ENCODE measurements at places on chromosomes 7 and 10.

- DNase-seq, result no peak
These were observed 994 bp upstream of the CYP51A1 start for GRCh38 chr7:92135052-92135889.

DNA sequence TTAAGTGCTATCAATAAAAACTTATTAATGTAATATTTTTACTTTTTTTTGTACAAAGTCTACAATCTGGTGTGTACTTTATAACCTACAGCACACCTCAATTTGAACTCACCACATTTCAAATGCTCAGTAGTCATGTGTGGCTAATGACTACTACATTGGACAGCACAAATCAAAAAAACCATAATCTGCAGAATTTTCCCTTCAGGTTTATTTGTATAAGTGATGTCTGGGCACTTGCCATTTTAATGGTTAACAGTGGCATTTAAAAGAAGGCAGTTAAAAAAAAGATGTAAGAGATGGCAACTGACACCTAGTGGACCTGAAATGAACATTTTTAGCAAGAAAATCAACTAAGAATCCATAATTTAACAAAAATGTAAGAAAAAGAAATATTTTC, 124.6 kb upstream of the NRBF2 start:
- DNase-seq, result no peak

DNA sequence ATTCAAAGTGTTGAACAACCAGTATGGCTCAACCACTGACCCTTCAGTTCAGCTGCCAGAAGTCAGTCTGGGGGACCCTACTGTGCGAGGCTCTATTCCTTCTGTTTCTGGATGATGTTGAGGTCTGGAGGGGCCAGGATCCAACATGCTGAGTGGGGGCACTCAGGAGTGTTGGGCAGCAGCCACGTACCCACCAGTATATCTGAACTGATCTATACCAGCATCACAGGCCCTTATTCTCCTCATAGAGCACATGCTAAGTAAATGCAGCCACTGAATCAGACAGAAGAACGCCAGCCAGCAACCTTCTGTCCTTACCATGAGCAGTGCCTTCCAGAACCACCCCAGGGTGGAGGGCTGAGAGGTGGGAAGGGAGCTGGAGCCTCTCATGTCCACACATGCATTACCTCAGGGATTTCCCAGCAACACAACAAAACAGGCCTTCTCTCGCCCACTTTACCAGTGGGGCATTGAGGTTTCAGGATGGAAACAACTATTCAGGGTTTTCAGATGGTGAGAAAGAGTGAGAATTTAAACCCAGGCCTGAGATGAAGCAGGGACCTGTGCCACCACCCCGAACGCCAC, 6.8 kb upstream of the MSMB start:
- DNase-seq, result no peak

DNA sequence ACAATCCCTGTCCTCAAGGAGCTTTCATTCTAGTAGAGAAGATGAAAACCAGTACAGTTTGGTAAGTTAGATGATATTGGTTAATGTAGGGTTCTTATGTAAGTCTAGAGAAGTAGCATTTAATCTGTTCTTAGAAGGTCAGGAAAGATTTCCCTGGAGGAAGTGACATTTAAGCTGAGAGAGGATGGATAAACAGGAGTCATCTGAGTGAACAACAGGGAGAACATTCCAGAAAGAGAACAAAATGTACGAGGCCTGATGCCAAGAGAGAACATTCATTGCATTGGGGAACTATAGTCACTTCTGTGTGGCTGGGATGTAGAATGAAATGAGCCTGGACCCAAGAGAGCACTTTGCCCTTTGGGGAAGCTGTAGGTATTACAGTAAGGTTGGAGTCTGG, 88.0 kb downstream of the CFTR start:
- no peak for DNase-seq

DNA sequence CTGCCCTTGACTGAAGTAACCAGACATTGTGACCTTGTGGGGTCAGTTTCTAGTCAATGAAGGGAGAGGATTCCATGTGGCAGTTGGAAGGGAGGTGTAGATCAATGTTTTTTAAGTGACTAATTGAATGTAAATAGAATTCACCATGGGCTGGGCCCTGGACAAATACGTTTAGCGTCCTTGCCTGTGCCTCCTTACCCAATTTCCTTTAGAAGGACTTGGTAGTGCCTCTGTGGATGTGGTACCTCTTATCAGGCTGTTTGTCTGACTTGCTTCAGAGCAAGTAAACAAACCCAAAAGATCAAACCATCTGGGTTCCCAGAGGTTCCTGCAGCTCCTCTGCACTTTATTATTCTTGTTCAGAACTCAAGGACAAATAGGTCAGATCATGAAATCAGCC, 4.3 kb upstream of the KAT6B start:
- DNase-seq, result no peak

- no peak for DNase-seq
These were observed 65.7 kb upstream of the STRIP2 start for GRCh38 chr7:129368389-129368986.

- DNase-seq, result no peak
These were observed 35.5 kb upstream of the DGKI start for GRCh38 chr7:137882261-137882668.

GRCh38 chr7:106421181-106421762, 136.5 kb upstream of the NAMPT start:
- DNase-seq, result peak; percentile 81

DNA sequence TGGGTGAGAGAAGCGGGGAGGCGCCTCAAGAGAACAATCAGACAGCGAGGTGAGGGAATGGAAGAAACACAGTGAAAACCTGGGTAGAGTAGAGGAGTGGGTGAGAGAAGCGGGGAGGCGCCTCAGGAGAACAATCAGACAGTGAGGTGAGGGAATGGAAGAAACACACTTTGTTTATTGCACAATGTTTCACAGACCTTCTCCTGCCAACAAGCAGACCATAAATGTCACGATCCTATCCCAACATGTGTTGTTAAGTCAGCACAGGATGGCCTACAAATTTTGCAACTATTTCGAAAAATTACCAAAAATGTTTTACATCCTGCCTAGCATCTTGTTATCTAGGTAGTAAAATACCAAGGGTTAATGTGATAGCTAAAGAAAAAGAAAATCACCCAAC, 115.3 kb downstream of the JAZF1 start:
- DNase-seq, result no peak

DNA sequence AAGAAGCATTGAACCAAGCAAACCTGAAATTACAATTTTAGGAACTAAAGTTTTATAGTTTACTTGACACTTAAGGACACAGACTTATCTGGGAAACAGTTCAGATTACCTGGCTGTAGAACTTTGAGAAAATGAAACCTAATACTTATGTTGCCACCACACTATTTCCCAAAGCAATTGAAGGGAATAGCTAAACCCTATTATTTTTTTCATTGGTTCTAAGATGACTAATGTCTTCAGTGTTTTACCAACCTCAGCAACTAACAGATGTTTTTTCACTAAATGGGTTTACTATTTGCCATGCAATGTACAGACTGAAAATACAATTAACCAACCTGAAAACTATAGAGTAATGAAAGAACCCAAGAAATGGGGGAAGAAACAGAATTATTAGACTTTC, 689.6 kb downstream of the SORCS1 start:
- DNase-seq, result no peak

DNA sequence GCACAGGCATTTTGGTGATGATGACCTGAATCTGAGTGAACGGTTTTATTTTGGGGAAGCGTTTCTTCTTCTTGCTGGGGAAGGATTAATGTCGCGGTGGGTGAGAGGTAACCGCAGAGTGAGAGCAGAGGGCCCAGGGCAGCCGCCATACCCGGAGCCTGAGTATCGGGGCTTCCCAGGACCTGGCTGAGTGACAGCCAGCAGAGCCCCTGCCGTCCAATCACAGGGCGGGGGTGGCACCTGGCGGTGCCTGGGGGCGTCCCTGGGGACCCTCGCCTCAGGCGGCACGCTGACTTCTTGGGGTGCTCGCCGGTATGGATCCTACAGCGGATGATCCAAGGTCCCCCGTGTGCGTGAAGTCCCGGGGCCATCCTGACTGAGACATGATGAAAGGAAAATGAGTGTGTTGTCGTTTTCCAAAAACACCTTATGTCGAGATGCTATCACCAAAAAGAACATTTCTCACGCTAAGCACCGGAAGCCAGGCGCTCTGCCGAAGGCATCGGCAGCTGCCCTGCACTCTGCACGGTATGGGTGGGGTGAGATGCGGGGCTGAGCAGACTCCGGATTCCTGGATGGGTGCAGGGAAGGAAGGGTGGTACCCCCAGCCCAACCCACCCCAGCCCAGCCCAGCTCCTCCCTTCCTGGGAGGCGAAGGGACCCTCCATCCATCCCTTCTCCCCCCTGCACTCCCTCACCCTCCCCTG, 227.9 kb upstream of the SHH start:
- DNase-seq, result no peak

- no peak for DNase-seq
These were observed 7.5 kb downstream of the AGK start for GRCh38 chr7:141558544-141559183.

- DNase-seq, result no peak
These were observed 10.1 kb downstream of the SLC25A16 start for GRCh38 chr10:68517188-68517587.

GRCh38 chr7:15288741-15289140, 273.1 kb downstream of the AGMO start:
- DNase-seq, result no peak

DNA sequence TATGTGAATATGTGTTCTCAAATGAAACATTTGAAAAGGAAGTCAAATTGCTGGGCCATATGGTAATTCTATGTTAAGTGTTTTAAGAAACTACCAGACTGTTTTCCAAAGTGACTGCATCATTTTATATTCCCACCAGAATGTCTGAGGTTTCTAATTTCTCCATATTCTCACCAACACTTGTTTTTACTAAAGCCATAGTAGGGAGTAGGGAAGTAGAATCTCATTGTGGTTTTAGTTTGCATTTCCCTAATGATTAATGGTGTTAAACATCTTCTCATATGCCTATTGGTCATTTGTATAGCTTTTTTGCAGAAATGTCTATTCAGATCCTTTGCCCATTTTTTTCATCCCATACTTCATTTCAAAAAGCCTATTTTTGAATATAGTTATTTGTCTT, 9.1 kb upstream of the SEMA4G start:
- no peak for DNase-seq

DNA sequence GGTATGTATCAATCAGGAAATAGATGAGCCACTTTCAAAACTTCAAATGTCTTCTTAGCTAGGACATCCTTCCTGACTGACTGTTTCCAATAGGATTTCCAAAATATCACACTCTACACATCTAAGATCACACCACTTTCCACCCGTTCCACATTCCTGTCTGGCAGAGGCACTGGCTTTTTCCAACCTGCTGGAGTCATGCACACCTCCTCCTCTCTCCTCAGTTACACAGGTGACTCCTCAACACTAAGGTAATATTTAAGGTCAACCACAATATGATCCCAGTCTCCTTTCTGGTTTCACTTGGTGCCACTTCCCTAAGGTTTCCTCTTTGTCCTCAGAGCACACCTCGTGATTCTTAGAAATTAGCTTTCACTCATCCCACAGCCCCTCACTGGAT, 196.5 kb downstream of the PARD3 start:
- no peak for DNase-seq

DNA sequence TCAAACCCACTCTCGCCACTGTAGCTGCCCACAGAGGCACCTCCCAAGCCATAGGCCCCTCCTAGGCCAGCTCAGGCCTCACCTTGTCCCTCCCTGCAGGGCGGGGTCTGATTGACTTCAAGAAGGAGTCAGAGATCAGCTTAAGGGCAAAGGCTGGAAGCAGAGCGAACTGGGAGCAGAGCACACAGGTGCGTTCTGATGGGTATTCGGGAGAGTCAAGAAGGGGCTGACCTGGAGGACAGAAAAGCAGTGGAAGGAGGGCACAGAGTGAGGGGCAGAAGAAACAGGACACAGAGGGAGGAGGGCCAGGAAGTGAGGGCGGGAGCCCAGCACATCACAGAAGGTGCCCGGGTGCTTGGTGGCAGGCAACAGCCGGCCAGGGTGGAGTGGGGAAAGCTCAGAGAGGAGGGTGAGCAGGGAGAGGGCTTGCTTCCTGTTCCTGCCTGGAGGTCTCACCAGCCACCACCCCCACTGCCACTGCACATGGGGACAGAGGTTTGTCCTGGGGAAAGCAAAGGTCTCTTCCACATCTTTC, at the start of gene AOC1:
Gene AOC1, plus strand, starts transcription at position 147 of the 535 bp plus-strand sequence. CDS start 3,954 bp downstream, outside the sequence.
- DNase-seq, result no peak

- no peak for DNase-seq
These were observed 70.0 kb upstream of the NAMPT start for GRCh38 chr7:106354822-106355221.

GRCh38 chr7:55878691-55879090, 8.6 kb upstream of the ZNF713 start:
- DNase-seq, result no peak

DNA sequence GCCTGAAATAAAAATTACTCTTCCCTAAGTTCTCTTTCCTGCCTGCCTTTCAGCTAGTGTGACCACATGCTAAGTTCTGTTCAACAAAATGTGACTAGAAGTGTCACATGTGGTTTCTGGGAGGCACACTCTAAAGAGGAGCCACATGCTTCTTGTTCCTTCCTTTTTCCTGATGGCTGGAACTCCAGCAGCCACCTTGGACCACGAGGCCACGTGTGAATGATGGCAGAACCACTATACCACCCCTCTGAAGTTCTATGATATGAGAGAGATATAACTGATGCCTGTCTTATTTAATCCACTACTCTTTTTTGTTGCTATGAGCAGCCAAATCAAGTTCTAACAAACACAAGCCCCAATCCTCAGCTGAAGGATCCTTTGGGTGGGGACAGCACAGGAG, 8.1 kb downstream of the PODXL start:
- DNase-seq, result no peak

GRCh38 chr7:150842018-150842417, 10.3 kb upstream of the AOC1 start:
- no peak for DNase-seq

GRCh38 chr10:114388275-114388674, 16.0 kb downstream of the AFAP1L2 start:
- no peak for DNase-seq

Data from globus pallidus (tissue), 1 donor.